NCI-H187 (cell line): ENCODE measurements at places on chromosomes 5 and 9.

DNA sequence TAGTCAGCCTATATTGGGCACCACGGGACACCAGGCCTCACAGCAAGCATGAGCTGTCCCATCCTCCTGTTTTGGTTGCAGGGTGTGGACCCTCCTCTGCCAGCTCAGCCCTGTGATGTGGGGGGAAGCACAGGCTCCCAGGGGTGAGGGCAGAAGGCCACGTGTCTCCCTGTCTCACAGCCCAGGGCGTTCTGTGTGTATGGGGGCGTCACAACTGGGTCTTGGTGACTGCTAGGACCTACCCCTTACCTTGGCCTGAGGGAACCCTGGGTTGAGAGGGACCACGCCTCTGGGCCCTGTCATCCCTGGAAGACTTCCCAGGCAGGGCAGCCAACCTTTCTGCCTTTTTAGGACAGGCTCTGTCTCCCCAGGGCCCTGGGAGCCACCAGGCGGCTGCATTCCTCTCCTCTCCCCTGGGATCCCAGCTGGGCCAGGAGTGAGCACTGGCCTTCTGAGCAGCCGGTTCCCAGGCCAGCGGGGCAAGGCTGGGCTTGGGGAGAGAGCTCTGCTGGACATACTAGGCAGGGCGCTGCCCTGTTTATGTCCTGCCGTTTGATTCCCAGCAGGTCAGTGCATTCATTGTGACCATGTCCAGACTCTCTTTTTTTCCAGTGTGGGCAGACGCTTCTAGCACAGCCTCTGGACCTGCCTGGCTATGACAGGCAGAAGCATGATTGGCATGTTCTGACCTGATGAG lies 97.4 kb downstream of the DAB2IP start:
- no peak for DNase-seq

GRCh38 chr5:174843263-174844250 lies 119.2 kb downstream of the MSX2 start:
- DNase-seq, result no peak

GRCh38 chr9:94212091-94212490 lies 47.0 kb upstream of the ZNF169 start:
- no peak for DNase-seq

DNA sequence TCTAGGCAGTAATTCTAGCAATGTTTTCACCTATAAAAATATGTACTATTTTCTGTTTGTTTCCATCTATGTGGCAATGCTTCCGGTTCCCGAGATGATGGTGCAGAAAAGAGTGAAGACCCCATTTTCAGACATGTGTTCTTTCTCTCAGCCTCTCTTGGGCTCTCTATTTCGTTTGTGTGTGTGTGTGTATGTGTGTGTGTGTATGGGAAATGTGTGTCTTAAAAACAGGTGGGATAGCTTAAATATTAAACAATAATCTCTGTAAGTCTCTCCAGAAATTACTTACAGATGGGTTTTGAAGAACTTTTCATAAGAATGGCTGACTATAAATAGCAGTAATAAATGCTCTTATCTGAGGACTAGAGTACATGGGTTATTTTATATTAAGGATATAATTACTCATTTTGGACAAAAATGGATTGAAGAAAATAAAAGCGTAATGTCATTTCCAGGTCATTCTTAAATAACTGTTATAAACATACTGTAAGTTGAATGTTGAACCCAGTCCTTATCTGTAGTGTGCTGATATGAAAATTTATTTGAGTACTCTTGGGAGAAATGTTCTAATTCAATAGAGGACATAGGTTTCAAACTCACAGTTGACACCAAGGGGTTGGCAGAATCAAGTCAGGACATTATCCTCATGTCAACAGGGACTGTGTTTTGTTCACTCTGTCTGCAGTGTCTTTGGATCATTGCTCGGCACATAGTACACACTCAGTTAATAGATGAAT lies 31.1 kb downstream of the PCSK5 start:
- no peak for DNase-seq

- no peak for DNase-seq
Observed at GRCh38 chr9:34508951-34509350, 13.8 kb downstream of the ENHO start.

DNA sequence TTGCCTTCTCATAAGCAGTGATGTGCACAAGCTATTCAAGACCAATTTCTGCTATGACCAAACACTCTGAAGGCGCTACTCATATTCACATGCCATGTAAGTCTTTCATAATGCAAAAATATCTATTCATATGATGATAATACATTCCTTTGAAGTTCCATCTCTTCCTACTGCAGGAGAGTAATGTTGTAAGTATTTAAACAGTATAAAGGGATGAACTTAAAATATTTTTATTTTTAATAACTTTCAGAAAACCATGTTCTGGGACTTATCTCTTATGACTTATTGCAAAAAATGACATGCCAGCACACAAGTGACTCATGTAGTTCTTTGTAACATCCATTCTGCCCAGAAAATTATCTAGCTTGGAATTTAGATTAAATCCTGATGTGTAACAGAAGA lies 376.4 kb downstream of the KCTD16 start:
- no peak for DNase-seq

DNA sequence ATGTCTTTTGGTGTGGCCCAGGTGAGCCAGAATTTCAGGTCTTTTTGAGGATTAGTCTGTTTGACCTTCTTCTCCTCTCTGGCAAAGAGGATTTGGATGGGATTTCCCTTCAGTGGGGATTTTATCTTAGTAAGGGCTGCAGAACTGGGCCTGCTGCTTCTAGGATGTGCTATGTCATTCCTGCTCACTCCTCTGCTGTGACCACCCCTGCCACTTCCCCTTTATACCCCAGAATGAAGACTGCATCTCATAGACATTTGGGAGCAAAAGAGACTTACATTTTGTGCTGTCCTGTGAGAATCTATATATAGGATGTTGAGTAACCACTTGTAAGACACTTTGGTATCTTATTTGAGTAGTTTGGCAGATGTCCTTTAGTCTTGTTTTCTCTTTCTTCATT lies 76.2 kb downstream of the ARHGAP26 start:
- DNase-seq, result no peak

- no peak for DNase-seq
Observed at GRCh38 chr5:32720300-32720699, 9.2 kb downstream of the NPR3 start.

GRCh38 chr9:109020581-109021511 lies 7.5 kb upstream of the CTNNAL1 start:
- no peak for DNase-seq

DNA sequence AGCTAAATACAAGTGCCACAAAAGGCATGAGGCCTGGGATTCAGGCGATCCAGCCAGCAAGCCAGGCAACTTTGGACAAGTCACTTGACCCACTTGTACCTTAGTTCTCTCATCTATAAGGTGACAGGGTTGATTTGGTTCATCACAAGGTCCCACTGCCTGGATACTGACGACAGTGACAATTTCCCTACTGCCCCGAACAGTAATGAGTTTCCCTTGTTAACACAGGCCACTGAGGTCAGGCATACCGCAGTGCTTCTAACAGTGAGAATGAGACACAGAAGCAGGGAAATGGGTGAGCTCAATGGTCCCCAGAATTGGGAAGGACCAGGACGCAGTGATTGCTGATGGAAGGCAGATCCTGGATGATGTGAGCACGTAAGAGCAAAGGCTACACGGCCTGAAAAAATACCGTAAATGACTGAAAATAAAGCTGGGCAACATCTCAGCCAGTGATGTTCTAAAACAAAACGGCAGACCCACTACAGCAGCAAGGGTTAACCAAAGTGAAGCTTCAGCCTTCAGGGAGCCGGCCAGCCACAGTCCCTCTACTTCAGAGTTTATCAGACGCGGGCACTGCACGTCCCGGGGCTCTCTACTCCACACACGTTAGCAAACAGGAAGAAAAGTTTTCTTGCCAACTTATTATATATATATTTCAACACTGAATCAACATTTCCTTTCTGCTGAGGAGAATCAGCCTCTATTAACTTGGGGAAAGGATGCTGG lies 846 bp downstream of the MGAT1 start:
- no peak for DNase-seq

- DNase-seq, result no peak
Observed at GRCh38 chr9:133677126-133678010, 41.2 kb downstream of the DBH start.

GRCh38 chr9:118439441-118439840 lies 735.2 kb downstream of the TLR4 start:
- DNase-seq, result no peak

GRCh38 chr5:91189480-91190313 lies 193.4 kb downstream of the ARRDC3 start:
- no peak for DNase-seq

- no peak for DNase-seq
Observed at GRCh38 chr9:137244486-137245449, 3.7 kb downstream of the TUBB4B start.

GRCh38 chr5:100902440-100903038 lies 543 bp downstream of the ST8SIA4 start:
- no peak for DNase-seq

DNA sequence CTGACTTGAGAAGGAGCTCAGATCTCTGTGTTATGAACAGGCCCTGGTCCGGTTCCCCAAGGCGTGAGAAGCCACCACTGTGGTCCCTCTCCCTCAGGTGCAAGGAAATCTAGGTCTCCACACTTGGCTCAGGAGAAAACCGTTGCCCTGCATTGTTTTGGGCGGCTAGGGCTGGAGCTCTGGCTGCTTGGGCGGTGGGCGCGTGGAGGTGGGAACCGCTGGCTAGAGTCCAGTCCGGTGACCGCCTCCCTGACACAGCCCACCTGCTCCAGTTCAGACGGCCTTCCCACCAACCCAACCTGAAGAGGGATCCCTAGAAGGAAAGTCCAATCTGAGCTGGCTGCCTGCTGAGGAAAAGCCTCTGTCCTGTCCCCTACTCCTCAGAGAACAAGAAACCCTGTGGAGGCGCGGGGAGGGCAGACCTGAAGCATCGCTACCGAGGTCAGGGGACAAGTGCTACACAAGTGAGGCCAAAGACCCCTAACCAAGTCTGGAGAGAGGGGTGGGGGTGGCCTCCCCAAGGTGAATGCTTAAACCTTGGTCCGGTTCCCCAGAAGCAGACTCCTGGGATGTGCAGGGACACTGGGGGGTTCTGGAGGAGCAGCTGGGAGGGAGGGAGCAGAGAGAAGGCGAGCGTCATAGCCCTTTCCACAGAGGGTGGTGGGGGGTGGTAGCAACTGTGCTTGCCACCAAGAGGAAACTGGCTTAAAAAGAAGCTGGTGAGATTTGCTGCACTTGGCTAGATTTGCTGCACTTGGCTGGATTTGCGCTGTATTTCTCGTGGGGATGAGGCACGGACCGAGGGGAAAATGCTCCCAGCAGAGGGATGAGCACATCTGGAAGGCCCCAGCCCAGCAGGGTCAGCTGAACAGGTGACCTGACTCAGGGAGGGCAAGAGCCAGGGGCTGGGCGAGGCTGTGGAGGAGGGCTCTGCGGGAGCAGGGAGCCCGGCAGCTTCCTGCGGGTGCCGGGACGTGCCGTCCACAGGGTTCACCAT lies 65.2 kb downstream of the RAPGEF1 start:
- DNase-seq, result no peak

GRCh38 chr9:13095056-13095455 lies 184.4 kb downstream of the MPDZ start:
- no peak for DNase-seq

- DNase-seq, result no peak
Observed at GRCh38 chr9:99262949-99263418, 40.9 kb downstream of the SEC61B start.

GRCh38 chr9:126615245-126615790 lies 1.6 kb downstream of the LMX1B start:
- no peak for DNase-seq

DNA sequence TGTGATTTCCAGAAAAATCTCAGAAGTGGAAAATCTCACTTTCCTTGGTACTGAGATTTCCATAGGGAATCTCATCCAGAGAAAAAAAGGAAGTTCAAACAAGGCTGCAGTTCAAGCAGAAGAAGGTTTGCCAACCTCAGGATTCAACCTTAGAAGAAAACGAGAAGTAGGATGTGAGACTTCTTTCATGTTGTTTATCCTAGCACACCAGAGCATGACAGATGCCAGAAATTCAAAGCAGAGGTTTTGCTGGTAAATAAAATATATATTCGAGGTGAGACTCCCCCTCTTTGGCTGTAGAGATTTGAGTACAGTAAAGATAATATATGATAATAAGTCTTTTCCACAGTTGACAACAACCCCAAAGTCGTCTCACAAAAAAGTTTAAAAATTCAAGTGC lies 116.9 kb upstream of the SMC2 start:
- no peak for DNase-seq

DNA sequence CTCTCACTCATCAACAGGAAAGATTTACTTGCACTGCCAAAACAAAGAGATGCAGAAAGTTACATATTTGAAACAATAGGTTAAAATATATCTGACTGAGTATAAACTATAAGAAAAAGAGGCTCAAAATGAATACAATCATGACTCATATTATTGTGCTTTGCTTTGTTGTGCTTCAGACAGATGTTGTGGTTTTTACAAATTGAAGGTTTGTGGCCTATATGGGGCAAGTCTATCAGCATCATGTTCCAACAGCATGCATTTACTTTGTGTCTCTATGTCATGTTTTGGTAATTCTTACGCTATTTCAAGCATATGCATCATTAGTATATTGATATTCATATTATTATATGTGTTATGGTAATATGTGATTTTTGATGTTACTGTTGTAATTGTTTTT lies 330.0 kb downstream of the PRR16 start:
- no peak for DNase-seq

GRCh38 chr9:72950875-72951442 lies 1.9 kb downstream of the ALDH1A1 start:
- DNase-seq, result no peak

GRCh38 chr5:154829589-154830218 lies 20.7 kb downstream of the FAXDC2 start:
- peak; percentile 10 for DNase-seq

GRCh38 chr5:142481410-142481809 lies 156.6 kb upstream of the SPRY4 start:
- no peak for DNase-seq

GRCh38 chr5:35194635-35195471 lies 35.4 kb downstream of the PRLR start:
- no peak for DNase-seq

DNA sequence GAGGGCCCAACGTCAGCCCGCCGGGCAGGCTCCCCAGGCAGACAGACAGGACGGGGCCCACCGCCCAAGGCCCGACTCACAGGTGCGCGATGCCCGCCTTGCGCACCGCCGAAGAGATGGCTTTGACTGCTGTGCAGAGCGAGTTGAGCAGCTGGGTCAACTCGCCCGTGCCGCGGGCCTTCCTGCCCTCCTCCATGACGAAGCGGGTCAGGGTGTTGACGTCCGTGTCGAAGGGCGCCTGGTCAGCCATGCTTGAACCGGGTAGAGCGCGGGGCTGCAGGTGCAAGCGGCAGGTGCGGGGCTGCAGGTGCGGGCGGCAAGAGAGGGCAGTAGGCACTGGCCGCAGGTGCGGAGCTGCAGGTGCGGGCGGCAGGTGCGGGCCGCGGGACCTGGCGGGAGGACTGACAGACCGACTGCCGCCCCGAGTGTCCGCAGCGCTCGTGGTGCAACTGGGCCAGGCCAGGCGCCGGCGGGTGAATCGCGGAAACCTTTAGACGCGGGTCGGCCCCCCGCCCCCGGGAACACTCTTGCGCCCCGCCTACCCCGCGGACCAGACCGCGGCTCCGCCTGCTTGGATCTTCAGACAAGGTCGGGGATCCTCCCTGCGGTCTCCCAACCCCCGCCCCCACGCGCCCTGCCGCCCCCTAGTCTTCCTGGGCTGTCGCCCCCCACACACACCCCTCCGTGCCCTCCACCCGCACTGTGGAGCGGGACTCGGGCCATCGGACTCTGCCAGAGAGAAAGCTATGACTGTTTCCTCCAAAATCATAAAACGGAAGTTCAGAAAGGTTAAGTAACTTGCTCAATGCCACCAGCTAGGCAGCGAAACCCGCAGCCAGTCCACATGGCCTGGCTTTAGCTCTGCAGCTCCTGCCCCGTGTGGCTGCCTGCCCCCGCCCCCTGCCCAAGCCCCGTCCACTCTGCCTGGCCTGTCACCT lies at the start of gene FBP1:
Gene FBP1, minus strand, starts transcription at position 458 of the 938 bp plus-strand sequence. Its CDS starts 208 bp downstream, at position 250.
- DNase-seq, result no peak
